Upper lobe of right lung (tissue), 1 donor: ENCODE measurements at places on chromosomes 6 and 20.
A peak's percentile ranks its signal among the peaks of the same experiment; 100 is the strongest.

- H3K36me3 ChIP-seq: no peaks in the 10 kb centered on the region
- H3K4me3 ChIP-seq: no peak overlapping the region
- no peak overlapping the region for H3K27ac ChIP-seq
- H3K27me3 ChIP-seq: no peaks in the 10 kb centered on the region
- peak; percentile 78 for DNase-seq
Measured at GRCh38 chr20:40962733-40963504, 65.7 kb upstream of the TOP1 start.

- no peak overlapping the region for H3K27ac ChIP-seq
- no peaks in the 10 kb centered on the region for H3K36me3 ChIP-seq
- peak; percentile 37 for DNase-seq
- H3K4me3 ChIP-seq: no peak overlapping the region
- H3K4me1 ChIP-seq: no peaks in the 10 kb centered on the region
Measured at GRCh38 chr20:14219801-14220461, 117.5 kb downstream of the FLRT3 start.

- no peak for DNase-seq
- no peaks in the 10 kb centered on the region for H3K27me3 ChIP-seq
- no peaks in the 10 kb centered on the region for H3K4me1 ChIP-seq
- no peak overlapping the region for H3K27ac ChIP-seq
- peaks cover 96% of the 10 kb centered on the region for H3K36me3 ChIP-seq
- H3K4me3 ChIP-seq: no peak overlapping the region
Measured at GRCh38 chr20:47230811-47231256, 125.7 kb downstream of the ZMYND8 start.

- peak overlapping the region; percentile 31 for H3K27ac ChIP-seq
- no peaks in the 10 kb centered on the region for H3K27me3 ChIP-seq
- H3K36me3 ChIP-seq: peaks cover 48% of the 10 kb centered on the region
- no peak for DNase-seq
- peaks cover 89% of the 10 kb centered on the region for H3K4me1 ChIP-seq
Measured at GRCh38 chr20:31708736-31709534, 13.7 kb downstream of the BCL2L1 start.

GRCh38 chr6:44593539-44593944 is 206.0 kb downstream of the CDC5L start:
- no peak overlapping the region for H3K4me3 ChIP-seq
- H3K27me3 ChIP-seq: no peaks in the 10 kb centered on the region
- no peak overlapping the region for H3K27ac ChIP-seq
- no peaks in the 10 kb centered on the region for H3K4me1 ChIP-seq
- no peaks in the 10 kb centered on the region for H3K36me3 ChIP-seq
- no peak for DNase-seq

GRCh38 chr6:158861686-158862381 is 42.7 kb upstream of the EZR start:
- no peaks in the 10 kb centered on the region for H3K27me3 ChIP-seq
- DNase-seq: no peak
- H3K36me3 ChIP-seq: no peaks in the 10 kb centered on the region
- H3K4me1 ChIP-seq: peaks cover 3% of the 10 kb centered on the region

- no peaks in the 10 kb centered on the region for H3K27me3 ChIP-seq
- H3K27ac ChIP-seq: no peak overlapping the region
- peaks cover 14% of the 10 kb centered on the region for H3K36me3 ChIP-seq
- H3K4me3 ChIP-seq: no peak overlapping the region
- DNase-seq: no peak
- no peaks in the 10 kb centered on the region for H3K4me1 ChIP-seq
Measured at GRCh38 chr6:20778912-20779311, 244.7 kb downstream of the CDKAL1 start.

DNA sequence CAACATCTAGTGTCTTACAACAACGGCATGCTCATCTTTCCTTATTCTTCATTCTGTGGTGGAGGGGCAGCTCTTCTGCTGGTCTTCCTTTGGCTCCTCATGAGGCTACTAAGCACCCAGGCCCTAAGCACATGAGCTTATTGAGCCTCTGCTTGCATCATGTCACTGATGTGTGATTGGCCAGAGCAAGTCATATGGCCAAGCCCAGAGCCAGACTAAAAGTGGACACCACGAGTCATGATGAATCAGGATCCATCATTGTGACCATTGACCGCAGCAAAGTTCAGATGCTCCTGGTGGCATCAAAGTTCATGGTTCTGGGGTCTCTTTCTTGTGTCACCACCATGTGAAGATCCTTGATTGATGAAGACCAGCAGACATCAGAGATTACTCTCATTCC is 192.0 kb upstream of the FOXA2 start:
- no peak overlapping the region for H3K4me3 ChIP-seq
- DNase-seq: no peak
- H3K27ac ChIP-seq: no peak overlapping the region
- H3K27me3 ChIP-seq: no peaks in the 10 kb centered on the region
